Inflammatory macrophage (primary cell): ENCODE measurements at places on chromosomes 13 and 19.

- DNase-seq, result no peak
These were observed 12.9 kb upstream of the CCNE1 start for GRCh38 chr19:29798774-29799497.

DNA sequence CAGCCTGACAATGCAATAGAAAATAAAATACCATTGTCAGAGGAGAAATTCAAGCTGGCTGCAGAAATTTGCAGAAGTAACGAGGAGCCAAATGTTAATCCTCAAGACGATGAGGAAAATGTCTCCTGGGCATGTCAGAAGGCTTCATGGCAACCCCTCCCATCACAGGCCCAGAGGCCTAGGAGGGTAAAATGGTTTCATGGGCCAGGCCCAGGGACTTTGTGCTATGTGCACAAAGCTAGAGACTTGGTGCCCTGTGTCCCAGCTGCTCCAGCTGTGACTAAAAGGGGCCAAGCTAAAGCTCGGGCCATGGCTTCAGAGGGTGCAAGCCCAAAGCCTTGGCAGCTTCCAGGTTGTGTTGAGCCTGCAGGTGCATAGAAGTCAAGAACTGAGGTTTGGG is 431.7 kb downstream of the LMO7 start:
- no peak for DNase-seq

DNA sequence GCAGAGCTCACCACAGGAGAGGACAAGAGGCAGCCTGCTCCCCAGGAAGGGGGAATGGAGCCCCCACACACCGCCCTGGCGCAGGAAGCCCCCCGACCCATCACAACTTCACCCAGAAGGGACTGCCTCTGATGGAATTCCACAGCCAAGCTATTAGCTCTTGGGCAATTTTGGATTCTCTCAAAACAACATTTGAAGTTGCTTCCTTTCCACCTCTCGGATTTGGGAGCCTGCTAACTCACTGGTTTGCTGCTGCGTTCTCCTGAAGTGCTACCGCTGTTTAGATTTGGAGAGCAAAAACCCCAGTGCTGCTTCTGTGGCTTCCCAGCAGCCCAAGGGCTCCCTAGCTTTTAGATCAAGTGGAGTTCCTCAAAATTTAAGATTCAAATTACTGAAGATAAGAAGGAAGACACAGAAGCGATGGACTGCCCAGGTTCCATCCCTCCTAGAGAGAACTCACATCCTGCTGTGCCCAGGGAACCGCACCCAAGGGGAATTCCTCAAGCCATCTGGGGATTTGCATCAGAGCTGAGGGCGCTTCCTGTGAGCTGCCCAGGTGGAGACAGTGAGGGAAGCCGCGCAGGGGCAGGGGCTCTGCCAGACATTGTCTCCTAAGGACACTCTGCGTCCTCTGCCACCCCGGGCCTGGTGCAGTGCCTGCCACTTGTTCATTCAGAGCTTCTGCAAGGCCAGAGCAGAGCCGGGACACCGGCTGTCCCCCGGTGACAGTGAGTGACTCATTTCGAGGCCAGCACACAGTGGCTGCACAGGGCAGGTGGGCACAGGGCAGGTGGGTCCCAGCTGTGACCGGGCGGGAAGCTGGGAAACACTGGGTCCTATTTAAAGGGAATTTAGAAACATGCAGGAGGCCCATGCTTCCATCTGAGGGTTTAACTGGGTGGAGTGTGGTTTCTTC is 45.5 kb downstream of the COL4A1 start:
- no peak for DNase-seq

DNA sequence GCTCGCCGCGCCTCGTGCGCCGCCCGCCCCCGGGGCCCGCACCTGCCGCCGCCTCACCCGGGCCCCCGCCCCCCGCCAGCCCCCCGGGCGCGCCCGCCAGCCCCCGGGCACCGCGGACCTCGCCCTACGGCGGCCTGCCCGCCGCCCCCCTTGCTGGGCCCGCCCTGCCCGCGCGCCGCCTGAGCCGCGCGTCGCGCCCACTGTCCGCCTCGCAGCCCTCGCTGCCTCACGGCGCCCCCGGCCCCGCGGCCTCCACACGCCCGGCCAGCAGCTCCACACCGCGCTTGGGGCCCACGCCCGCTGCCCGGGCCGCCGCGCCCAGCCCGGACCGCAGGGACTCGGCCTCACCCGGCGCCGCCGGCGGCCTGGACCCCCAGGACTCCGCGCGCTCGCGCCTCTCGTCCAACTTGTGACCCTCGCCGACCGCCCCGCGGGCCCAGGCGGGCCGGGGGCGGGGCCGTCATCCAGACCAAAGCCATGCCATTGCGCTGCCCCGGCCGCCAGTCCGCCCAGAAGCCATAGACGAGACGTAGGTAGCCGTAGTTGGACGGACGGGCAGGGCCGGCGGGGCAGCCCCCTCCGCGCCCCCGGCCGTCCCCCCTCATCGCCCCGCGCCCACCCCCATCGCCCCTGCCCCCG is 17.2 kb downstream of the POLRMT start:
- DNase-seq, result no peak

GRCh38 chr13:44317752-44318151 is 55.9 kb upstream of the SERP2 start:
- no peak for DNase-seq

GRCh38 chr13:27605610-27606200 is 14.6 kb downstream of the LNX2 start:
- no peak for DNase-seq

DNA sequence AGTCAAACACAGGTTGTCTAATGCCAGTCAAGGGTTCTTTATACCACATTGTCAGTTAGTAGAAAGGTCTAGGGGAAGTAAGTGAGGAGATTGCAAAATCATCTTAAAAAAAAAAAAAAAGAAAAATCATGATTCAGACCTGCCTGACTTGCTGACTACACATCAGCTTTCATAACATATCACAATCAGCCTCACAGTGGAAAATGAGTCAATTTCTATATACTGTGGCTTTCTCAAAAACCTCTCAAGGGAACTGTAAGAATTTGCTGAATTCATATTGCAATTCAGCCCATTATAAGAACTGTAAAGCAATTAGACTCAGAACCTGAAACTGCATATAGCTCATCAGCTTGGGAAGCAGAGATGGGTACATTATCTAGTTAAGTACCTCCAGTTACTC is 75.3 kb upstream of the GPC6 start:
- peak; percentile 50 for DNase-seq

DNA sequence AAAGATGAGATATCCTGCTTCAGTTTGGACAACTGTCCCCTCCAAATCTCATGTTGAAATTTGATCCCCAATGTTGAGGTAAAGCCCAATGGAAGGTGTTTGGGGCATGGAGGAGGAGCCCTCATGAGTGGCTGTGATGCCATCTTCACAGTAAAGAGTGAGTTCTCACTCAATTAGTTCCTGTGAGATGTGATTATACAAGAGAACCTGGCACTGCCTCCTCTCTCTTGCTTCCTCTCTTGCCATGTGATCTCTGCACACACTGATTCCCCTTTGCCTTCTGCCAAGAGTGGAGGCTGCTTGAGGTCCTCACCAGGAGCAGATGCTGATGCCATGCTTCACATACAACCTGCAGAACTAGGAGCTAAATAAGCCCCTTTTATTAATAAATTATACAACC is 86.9 kb downstream of the HSPH1 start:
- DNase-seq, result peak; percentile 3

- no peak for DNase-seq
These were observed 41.8 kb downstream of the BICRA start for GRCh38 chr19:47650700-47651099.

GRCh38 chr19:33622809-33623511 is 1.2 kb downstream of the CHST8 start:
- DNase-seq, result no peak

DNA sequence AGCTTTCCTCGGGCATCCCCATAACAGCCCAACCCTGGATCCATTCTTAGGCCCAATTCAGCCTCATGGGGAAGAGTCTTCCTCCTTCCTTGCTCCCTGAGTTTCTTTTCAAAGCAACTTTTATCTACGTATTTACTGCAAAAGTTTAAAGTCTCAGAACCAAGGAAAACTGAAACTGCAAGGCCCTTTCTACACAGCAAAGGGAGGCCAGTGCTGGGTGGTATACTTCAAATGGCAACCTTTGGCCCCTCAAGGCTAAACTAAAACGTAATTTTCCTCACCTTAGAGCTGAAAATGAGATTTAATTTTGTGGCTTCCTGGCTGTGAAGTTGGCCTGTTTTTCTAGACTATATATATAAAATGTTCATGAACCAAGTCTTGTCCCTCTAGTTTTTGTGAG is 5.6 kb downstream of the CDX2 start:
- DNase-seq, result no peak

DNA sequence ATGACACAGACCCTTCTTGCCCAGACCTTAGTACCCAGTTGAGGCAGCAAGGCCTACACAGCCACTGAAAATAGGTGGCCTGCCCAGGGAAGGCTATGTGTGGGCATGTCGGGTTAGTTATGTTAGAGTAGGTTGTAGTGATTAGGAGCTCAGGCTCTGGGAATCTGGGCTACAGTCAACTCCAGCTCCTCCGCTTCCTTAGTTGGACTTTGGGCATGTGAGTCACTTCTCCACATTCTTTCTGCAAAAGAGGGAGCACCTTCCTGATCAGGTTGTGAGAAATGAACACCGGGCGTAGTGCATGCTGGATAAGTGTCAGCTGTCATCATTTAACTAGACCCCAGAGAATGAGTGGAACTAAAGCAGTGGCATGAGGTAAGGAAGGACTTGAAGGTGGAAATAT is 64.8 kb downstream of the ARHGAP35 start:
- no peak for DNase-seq

DNA sequence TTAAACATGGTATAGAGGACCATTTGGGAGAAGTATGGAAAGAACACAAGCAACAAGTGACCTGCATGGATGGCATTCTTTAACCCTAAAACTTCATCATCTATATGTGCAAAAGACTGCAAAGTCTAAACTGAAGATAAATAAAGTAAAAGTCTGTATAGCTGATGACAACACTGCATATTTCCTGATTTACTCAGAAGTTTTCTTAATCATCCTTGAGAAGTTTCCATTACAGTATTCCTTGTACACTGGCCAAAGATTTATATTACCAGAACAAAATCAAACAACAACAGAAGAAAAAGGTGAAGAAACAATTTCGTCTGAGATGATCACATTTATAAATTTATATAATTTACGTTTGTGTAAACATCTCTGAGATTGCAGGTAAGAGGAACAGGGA is 805.7 kb downstream of the PCDH9 start:
- no peak for DNase-seq

- DNase-seq, result peak; percentile 97
These were observed at the start of gene MLLT1 for GRCh38 chr19:6279931-6280591. Gene MLLT1, minus strand, starts transcription at chr19:6279975. Its CDS starts 191 bp downstream, at chr19:6279784.

DNA sequence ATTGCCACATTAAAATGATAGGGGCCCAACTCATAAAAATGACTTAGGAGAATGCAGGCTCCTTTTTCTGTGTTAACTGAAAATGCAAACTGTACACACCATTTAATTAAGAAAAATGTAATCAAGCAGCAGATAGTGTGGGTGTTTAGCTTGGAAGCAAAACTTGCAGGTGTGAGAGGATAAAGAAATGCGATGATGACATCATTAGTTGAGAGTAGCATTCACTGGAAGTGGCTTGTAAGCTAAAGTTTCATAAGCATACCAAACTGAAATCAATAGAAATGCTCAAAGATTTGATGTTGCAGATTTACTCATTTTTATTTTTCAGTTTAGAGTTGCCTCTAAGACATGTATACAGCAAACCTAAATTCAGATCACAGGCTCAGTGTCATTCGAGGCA is 86.6 kb downstream of the PRR20E start:
- DNase-seq, result no peak

DNA sequence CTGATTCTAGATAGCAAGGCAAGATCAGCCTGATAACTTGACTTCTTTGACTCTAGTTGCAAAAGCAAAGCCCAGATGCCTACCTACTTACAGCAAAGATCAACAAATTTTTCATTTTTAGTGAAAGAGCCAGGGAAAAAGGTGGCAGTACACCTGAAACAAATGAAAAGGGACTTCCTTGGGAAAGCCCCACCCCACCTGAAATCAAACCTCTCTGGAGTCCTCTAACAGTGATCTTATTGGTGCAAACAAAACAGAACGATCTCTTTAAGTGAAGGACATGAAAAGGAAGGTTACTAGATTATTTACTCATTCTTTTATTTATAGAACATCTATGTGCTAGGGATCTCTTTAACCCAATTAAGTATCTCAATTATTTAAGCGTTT is 507 bp upstream of the LCP1 start:
- no peak for DNase-seq

DNA sequence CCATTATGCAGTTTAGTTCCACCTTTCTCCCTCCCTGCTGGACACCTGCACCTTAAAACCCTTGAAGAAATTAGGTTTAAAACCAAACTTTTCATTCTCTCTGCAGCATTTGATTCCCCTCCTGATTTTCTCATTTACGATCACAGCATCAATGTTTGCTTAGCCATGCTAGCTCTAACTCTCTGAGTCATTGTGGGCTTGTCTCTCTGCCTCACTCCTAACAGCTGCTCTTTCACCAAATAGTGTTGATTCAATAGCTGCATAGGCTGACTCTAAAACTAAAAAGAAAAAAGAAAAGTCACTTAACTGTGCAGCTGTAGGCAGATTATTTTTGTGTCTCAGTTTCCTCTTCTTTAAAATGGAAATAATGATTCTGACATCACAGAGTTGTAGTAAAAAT is 1124.9 kb downstream of the DIAPH3 start:
- no peak for DNase-seq

DNA sequence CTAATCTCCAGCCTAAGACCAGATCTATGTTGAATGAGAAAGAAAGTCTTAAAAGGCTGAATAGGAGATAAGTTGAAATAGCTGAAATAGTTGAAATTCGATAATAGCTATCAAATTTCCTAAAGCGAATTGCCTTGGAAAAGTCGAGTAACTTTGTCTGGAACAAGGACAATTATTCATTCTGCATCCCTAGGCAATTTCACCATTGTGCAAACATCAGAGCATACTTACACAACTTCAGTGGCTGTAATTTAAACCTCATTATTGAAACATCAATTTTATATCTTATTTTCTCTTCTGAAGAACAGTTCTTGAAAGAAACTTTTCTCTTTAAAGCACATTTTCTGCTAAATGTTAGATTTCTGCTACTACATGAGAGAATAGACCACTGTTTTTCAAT is 13.6 kb downstream of the TNFSF13B start:
- DNase-seq, result no peak

- no peak for DNase-seq
These were observed 3.0 kb downstream of the RPL13A start for GRCh38 chr19:49490287-49491029.

- DNase-seq, result no peak
These were observed 414.2 kb downstream of the MYO16 start for GRCh38 chr13:109043636-109044035.

DNA sequence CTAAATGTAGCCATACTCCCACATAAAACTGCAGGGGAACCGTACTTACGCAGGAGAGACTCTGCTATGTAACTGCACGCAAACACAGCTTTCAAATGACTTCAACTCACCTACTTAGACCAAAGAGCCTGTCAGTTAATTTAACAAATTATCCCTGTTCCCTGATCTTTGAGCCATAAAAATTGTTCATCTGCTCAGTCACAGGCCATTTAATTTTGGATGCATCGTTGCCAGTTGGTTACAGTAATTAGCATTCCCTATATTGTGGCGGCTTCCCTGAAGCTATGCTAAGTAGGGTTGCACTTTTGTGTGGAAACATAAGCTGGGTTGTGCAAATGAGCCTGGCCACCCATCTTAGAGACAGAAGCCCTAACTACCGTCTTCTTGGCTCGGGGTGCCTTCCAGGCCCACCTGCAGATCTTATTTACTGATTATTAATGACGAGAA is 21.2 kb upstream of the OBI1 start:
- no peak for DNase-seq
